ENCODE measurements at places on chromosomes 4 and X.
A peak's percentile ranks its signal among the peaks of the same experiment; 100 is the strongest.

- no peak for DNase-seq
These were observed 8.7 kb upstream of the TIMM8A start for GRCh38 chrX:101357166-101357795.

GRCh38 chrX:2463973-2464676 is 36.7 kb downstream of the DHRSX start:
- DNase-seq: no peak

DNA sequence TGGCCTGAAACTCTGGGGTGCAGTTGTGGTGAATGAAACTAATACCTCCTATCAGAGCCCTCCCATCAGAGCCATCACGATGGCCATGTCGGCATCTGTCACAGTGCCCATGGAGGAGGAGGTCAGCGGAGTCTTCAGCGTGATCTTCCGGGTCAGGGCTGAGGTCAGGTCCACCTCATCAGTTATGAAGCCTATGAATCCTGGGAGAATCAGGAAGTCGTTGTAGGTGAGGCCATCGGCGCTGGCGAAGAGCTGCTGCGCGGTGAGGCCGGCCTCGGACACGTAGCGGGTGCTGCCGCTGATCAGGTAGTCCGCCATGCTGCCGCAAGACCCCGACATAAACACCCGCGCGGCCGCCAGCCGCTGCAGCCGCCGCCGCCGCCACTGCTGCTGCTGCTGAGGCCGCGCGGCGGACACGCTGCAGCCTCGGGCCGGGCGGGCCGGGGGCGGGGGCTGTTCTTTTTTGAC is 376.7 kb upstream of the MAOA start:
- no peak for DNase-seq

- no peak for DNase-seq
These were observed 48.1 kb upstream of the UGT2B15 start for GRCh38 chr4:68718447-68719074.

DNA sequence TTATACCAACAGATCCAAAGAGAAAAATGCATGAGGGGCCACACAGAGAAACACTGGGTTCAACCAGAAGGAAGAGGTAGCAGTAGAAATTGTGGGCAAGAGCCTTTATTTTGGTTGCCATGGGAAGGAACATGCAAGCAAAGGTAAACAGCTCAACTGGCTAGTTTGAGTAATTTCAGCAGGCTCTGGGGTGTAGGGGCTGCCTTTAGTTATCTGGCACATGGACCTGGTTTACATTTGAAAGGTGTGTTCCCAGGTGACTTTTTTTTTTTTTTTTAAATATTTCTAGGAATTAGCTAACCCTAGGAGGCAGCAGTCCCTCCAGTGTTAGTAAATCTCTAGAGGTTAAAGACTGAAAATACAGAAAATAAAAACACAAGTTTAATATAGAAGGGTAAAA is 481.9 kb downstream of the ACTRT1 start:
- no peak for DNase-seq

- DNase-seq: no peak
These were observed 16.8 kb downstream of the CLDN22 start for GRCh38 chr4:183303301-183303700.

GRCh38 chr4:26820346-26820745 is 40.3 kb upstream of the STIM2 start:
- no peak for DNase-seq

DNA sequence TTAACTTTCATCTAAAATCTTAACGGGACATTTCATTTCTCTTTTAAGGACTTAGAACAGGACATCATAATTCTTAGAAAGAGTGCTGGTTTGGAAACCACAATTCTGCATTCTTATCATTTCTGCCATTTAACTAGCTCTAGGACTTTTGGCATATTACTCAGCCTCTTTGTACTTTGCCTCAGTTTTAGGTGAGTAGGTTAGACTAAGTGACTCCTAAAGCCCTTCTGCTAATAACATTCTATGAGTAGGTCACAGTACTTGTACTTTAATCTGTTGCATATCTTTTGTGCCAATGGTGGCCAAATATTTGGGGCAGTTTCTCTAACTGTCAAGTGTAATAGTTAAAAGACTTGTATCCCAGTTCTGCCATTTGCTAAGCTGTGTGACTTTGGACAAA is 115.4 kb upstream of the NUDT6 start:
- no peak for DNase-seq

DNA sequence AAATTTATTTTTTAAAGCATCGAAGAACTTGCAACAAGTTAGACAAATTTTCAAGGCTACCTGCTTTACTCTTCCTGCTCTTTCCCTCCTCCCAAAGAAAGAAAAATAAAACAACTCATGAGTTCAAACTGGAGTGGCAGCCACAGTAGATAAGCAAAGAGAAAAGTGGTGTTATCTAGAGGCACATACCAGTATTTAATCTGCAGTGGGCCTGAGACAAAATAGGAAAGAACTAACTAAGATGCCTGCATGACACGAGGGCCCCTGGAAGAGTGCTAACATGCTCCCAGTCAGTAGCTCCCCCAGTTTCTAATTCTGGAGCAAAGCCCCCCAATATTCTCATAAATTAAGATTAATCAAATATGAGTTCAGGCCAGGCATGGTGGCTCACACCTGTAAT is 7.9 kb downstream of the ARL9 start:
- DNase-seq: no peak

DNA sequence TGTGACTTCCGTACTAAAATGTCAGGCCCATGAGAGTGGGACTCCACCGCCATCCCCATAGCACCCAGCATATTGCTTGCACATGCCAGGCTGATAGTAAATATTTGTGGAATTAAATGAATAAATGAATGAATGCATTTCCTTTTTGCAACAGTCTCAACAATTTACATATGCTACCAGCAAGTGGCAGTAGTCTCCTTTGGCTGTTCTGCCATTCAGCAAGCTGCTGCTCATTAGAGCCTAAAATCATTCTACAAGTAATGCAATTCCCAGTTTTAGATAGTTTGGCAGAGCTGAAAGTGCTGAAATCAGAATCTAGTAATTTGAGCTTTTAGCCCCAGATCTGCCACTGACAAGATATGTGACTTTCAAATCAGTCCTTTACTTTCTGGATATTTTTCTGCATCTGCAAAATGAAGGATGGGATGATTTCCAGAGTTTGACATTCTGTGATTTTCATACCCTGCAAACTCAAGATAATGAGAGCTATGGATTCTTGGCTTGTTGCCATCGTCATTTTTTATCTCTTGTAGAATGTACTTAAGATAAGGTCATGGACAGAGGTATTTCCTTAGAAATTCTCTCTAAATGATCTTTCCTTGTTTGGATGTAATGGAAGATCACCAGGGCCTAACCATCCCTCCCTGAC is 35.7 kb upstream of the INTS6L start:
- peak; percentile 2 for DNase-seq

- no peak for DNase-seq
These were observed 38.1 kb downstream of the CBLL2 start for GRCh38 chrX:22310779-22311178.

GRCh38 chr4:10734697-10735096 is 50.1 kb upstream of the CLNK start:
- no peak for DNase-seq
